NCI-H460 (cell line): ENCODE measurements at places on chromosomes 7 and 10. TPM values are rescaled to one million over a fixed set of nuclear protein-coding genes. Genes with fewer than 3 reads are reported as not detected.

GRCh38 chr7:2541291-2542010 lies 13.9 kb downstream of the BRAT1 start:
- no peak for DNase-seq

- peak; percentile 40 for DNase-seq
Observed at GRCh38 chr7:130560972-130561371, 69.1 kb downstream of the MEST start.

- DNase-seq = no peak
Observed at GRCh38 chr7:2980401-2981102, 63.1 kb downstream of the CARD11 start.

DNA sequence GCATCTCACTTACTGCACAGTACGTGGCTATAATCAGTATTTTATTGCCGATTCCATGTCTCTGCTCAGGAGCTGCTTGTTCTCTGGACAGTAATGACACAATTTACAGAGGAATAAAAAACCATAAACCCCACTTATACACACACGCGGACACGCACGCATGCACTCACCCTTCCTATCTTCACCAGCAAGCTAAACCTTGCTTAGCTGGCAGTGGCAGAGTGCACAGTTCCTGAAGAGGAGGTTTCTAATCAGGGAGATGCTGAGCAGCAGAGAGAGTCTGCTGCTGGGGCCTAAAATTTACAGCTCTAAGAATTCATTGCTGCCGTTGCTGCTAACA lies 66.3 kb downstream of the SND1 start:
- DNase-seq = no peak

DNA sequence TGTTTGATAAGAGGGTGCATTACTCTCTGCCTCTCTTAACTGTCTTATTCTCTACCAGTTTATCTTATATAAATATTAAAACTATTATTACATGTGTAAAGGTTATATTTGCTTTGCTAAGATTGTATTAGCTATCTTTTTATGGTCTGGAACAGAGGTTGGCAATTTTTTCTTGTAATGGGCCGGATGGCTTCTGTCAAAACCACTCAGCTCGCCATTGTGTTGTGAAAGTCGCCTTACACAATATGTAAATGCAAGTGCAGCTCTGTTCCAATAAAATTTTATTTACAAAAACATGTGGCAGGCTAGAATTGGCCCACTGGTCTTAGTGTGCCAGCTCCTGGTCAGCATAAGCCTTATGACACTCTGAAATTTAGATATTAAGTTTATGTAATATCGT lies 185.8 kb downstream of the SDK1 start:
- no peak for DNase-seq

- no peak for DNase-seq
Observed at GRCh38 chr10:77661674-77662073, 24.1 kb upstream of the KCNMA1 start.

DNA sequence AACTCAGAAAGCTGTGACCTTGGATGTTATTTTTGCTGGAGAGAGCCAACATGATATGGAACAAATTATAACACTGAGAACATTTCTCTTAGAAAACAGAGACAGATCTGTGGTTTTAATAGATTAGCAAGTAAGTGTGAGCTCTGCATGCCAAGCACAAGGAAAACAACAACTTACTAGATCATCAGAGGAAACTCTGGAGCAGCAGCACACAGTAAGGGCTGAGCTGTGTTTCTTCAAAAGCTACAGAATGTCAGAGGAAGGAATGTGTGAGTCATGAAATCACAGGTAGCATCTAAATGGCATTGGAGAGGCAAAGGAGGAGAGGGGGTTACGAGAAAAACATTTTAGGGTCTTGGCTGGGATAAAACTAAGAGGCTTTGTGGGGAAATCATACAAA lies 283.4 kb upstream of the FZD8 start:
- DNase-seq = peak; percentile 88

- no peak for DNase-seq
Observed at GRCh38 chr7:47303695-47304453, 278.0 kb downstream of the TNS3 start.

DNA sequence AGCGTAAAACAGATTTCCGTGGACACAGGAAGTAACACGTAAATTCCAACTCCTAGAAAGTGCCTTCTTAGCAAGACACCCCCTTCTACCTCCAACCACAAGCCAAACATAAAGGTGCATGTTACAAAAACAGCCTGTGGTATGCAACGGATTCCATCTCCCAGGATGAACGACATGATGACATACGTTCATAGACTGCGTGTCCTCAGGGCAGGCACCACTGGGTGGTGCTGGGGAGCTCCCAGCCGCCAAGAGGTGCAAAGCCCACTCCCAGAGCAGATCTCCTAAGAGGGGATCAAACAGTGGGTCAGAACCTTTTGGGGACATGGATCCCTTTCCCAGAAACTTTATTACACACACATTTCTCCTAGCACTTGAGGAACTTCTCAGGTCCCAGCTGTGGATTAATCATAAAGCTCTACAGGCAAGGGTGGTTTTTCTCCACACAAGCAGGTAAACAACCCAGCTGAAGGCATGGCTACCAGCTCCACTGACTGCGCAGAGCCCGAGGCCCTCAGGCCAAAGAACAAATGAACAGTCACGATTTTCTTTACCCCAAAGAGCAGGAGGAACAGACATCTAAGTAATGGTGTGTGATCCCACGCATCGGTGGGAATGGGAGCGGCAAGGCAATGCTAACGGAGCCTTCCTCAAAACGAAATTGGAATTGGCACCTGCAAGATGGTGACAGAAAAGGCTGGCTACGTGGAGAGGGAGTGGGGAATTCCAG lies 13.8 kb downstream of the PSAP start:
- no peak for DNase-seq

- DNase-seq = peak; percentile 19
Observed at GRCh38 chr7:69654381-69654780, 56.1 kb downstream of the AUTS2 start.

DNA sequence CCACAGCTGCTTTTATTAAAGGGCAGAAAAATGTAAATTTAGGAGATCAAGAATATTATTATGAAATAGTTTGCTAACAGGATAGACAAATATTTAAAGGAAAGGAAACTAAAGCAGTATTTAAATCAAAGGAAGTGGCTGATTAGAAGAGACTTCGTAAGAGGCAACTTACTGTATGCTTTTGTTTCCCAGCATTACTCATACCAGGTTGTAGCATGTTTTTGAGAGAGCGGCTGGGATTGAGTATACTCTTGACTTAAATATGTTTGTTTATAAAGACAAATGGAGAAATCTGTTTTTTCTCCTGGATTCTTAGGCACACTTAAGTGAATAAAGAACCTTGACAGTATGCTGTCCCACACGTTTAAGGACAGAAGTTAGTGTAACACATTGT lies 293.7 kb downstream of the ZNF248 start:
- no peak for DNase-seq

GRCh38 chr7:80918909-80919721 lies at the start of gene SEMA3C:
Gene SEMA3C, minus strand, starts transcription at chr7:80919051. Its CDS starts 2,270 bp downstream, at chr7:80916781.
- peak; percentile 91 for DNase-seq

FAM25A gene
- total RNA-seq = not detected in 2 replicates

TMEM176B gene
- not detected in 2 replicates for total RNA-seq

PRF1 gene
- total RNA-seq = not detected in 2 replicates

IFIT1B gene
- not detected in 2 replicates for total RNA-seq

PTPRZ1 gene
- total RNA-seq = not detected in 2 replicates

MKI67 gene
- 26.0 and 29.7 TPM in 2 replicates for total RNA-seq

CDNF gene
- 0.69 TPM in 1 of 2 replicates, not detected in the other for total RNA-seq

SORBS1 gene
- total RNA-seq = 0.27 and 0.43 TPM in 2 replicates
